ENCODE measurements at places on chromosomes 7 and 10.
A peak's percentile ranks its signal among the peaks of the same experiment; 100 is the strongest.

DNA sequence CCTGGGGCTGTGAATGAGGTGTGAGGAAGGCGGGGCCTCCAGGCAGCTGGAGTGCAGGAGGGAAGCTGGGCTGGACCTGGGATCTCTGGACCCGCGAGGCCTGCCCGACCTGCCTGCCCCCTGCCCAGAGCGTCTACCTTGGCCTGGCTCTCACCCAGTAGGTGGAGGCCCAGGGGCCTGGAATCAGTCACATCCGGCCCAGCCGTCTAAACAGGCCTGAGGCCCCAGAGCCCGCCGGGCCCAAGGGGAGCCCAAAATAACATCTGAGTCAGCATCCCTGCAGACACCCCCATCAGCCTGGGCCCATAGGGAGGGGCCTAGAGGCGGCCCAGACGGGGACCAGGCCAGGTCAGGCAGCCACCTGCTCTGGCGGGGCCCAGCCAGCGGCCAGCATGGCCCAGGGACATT, 15.1 kb upstream of the ELN start:
- DNase-seq, result no peak

DNA sequence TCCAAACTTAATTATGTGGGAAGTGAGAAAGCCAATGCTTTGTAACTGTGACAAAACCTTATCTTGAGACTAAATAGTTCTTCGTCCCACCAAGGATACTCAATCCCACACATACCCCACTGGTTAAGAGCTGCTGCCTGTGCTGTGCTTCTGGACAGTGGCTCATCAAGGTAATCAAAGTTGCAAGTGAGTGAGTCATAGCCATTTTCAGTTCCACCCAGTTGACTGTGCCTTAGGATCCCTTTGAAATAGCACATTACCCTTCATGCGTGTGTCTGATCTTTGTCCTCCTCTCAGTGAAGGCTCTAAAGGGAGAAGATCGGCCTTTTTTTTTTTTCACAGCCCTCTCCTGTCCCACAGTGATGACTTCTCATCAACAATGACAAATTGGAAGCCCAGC, 706.0 kb upstream of the AUTS2 start:
- DNase-seq, result no peak

- no peak for DNase-seq
Measured at GRCh38 chr10:775245-776075, 86.0 kb upstream of the DIP2C start.

- DNase-seq, result no peak
Measured at GRCh38 chr7:90242369-90243168, 2.4 kb upstream of the CFAP69 start.

GRCh38 chr10:8121201-8121890, 66.9 kb downstream of the GATA3 start:
- DNase-seq, result no peak

DNA sequence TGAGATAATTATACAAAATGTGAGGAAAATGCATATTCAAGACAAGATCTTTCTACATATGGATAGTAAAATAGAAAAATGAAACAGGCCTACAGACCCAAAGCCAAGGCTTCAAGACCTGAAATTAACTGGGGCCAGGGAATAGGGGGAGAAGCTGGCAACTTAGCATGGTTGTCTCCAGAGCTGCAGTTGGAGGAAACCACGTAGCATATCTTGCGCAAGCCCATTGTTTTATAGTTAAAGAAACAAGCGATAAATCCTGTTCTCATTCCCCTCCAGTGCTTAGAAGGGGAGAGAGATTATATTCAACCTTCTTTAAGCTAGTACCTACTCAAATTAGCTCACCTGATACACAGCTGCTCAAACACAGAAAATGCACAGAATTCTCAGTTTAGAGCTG, 197.1 kb downstream of the SORCS1 start:
- DNase-seq, result no peak

- no peak for DNase-seq
Measured at GRCh38 chr7:45211066-45211465, 53.5 kb downstream of the RAMP3 start.

GRCh38 chr10:17563452-17563851, 53.7 kb downstream of the HACD1 start:
- no peak for DNase-seq

GRCh38 chr10:127953876-127954275, 47.0 kb downstream of the PTPRE start:
- DNase-seq, result no peak

GRCh38 chr7:127844165-127844564, 187.1 kb downstream of the LRRC4 start:
- no peak for DNase-seq

- no peak for DNase-seq
Measured at GRCh38 chr7:5696346-5697110, 84.9 kb downstream of the RNF216 start.

- DNase-seq, result no peak
Measured at GRCh38 chr7:158192184-158192835, 395.3 kb downstream of the PTPRN2 start.

DNA sequence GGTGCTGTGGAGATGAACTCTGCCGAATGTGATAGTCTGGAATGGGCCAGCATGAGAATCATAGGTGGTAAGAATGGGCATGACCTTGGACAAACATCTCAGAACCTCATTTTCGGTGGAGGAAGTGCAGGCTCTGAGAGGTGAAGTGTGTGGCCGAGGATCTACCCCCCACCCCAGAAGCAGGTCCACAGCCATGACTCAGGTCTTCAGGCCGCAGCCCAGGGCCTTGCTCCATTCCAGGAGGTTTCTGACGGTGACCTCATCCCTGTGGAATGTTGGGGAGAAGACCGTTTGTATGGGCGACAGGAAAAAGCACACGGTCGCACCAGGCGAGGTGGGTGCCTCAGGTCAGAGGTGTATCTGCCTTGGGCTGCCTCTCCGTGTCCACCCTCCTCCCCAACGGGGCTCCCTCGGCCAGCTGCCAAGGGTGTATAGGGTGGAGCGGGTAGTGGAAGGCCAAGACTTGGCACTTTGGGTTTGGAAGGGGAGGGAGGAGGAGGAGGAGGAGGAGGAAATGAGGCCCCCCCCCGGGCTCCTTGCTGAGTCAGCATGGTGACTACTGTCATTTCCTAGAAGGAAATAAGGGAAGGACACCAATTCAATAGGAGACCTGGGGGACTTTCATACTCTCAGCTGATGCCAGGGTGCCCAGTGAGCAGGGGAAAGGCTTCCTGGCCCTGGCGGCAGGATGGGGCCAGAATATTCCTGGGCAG, 168.0 kb upstream of the RHEB start:
- DNase-seq, result peak; percentile 51

GRCh38 chr7:132536654-132537395, 39.4 kb downstream of the PLXNA4 start:
- DNase-seq, result no peak

DNA sequence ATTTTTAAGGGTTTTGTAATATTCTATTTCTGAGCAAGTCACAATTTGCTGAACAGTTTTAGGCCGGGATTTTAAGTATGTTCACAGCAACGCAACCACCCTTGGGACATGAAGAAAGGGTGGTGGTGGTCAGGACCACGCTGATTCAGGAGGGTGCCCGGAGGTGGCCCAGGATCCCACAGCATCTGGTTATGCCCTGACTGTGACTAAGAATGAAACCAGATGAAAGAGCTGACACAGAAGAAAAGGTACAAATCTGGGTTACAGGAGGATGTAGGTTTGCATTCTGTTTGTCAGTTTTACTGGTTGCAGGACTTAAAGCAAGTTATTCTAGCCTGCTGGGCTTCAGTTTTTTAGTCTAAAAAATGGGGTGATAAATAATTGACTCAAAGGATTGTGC, 279.7 kb downstream of the CCSER2 start:
- no peak for DNase-seq

- DNase-seq, result no peak
Measured at GRCh38 chr10:78876449-78876848, 192.3 kb upstream of the ZMIZ1 start.

- no peak for DNase-seq
Measured at GRCh38 chr10:103111031-103111917, 81.8 kb downstream of the NT5C2 start.

GRCh38 chr10:133464582-133465031, 10.9 kb downstream of the SCART1 start:
- DNase-seq, result no peak

DNA sequence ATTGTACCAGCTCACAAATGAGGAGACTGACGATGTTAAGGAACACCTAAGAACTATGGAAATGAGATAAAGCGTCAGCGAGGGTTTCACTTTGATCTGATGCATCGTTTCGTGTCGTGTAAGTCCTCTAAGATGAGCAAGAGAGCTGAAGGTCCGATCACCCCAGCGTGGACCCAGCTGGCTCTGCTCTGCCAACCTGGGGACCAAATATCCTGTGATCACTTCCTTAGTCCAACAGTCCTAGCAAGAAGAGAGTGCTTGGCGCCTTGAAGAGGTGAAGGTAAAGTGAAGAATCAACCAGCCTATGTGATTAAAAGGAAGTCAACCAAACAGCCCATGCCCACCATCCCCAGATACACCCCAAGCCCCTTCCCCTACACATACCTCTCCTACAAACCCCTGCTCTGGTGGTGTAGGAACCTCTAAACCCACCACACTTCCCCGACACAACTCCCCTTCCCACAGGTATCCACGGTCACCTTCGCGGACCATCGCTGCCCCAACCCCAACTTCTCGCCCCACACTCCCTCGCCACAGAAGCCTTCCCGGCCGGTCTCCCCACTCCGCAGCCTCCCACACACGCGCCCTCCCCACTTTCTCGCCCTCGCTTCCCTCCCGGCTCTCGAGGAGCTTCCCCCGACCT, 722 bp downstream of the UPF2 start:
- DNase-seq, result peak; percentile 50

DNA sequence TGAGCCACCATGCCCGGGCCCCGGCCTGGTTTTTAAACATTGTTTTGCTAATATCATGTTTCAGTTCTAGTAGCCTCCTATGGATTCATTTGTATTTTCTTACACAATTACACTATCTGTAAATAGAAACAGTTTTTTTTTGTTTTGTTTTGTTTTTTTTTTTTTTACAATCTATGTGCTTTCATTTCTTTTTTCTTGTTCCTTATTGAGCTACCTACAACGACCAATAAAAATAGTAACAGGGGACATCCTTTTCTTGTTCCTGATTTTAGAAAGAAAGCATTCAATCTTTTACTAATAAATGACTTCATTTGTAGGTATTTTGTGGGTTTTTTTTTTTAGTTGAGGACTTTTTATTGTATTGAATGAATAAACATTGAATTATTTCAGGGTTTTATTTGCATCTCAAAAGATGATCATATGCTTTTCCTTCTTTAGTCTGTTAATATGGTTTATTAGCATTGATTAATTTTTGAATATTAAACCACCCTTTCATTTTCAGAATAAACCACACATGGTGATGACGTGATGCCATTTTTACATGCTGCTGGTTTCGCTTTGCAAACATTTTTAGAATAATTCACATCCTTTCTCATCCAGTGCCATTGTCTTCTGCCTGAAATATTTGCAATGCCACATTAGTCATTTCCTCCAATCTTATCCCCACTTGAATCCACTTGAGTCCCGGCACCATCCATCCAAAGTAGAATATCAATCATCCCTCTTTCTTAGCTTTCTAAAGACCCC, 18.1 kb upstream of the AKR1E2 start:
- DNase-seq, result no peak

- no peak for DNase-seq
Measured at GRCh38 chr7:40305229-40305628, 170.4 kb downstream of the SUGCT start.

DNA sequence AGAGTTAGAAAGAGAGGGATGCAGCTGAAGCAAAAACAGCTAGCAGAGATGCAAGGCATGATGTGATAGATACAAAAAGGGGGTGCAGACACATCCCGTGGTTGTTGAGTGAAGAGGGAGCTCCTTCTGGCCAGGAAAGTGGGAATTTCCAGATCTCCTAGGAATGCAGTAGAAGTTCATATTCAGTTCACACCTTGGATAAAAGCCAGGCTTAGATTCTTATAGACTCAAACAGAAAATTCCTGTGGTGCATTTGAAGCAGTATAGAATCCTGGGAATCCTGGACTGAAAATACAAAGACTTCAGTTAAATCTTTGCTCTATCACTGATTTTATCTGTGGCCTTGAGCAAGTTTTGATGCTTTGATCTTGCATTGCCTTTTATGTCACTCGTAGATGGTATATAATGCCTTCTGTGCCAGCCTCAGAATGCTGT, 33.9 kb downstream of the SGPL1 start:
- DNase-seq, result no peak

DNA sequence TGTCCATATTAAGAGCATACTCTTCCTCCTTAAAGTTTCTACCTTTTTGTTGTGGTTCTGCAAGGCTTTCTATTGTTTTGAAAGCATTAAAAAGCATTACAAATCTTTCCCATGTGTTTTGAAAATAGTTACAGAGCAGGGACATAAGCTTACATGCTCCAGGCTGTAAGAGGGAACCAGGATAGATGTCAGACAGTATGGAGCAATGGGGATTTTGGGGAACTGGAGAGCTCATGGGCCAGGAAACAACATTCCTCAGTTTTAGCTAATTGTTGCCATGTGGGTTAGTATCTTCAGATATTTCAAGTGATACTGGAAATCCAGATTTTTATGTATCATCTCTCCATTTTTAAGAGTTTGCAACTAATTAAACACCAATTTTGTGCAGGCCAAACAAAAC, 3.5 kb downstream of the MDFIC start:
- DNase-seq, result no peak

DNA sequence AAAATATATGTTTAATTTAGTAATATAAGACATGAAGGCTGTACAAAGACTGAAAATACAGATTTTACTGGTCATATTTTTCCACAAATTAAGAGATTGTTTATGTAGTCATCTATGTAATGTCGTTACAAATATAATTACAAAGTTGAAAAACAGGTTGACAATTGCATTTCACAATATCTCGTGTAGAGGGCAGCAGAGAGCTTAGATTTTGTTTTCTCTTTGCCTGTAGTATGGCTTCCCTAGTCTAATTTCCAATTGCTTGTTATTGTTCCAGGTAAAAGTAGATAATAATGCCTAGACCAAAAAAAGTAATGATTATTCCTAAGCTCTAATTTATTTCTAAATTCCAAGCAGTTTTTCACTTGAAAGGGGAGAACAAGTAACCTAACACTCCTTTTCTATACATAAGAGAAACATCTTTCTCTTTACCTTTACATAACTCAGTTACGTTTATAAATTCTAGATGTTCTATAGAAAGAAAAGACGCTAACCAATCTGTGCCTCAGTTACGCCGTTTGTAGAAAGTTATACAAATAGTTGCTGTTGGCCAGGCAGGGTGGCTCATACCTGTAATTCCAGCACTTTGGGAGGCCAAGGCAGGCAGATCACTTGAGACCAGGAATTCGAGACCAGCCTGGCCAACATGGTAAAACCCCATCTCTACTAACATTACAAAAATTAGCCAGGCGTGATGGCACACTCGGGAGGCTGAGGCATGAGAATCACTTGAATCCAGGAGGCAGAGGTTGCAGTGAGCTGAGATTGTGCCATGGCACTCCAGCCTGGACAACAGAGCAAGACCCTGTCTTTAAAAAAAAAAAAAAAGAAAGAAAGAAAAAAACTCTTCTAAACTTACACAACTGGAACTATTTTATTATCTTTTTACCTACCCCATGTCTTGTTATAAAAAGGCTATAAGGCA, 30.0 kb downstream of the NET1 start:
- DNase-seq, result no peak

DNA sequence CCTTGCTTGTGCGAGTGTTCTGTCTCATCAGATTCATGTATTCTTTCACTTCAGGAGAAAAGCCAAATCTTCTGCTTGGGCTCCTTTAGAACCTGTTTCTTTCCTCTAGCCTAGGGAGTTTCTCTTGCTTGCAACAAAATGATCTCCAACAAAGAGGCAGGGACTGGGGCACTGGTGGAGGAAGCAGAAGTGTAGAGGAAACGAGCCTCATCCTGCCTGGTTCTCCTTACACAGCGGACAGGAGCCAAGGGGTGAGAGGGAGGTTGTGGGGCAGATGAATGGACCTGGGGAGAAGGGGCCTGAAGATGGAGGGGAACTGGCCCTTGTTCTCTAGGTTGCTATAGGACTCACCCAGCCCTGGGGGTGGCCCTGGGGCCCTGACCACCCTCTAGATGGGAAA, 141.1 kb downstream of the PKD1L1 start:
- no peak for DNase-seq
